ENCODE measurements at places on chromosomes 1 and 21.

DNA sequence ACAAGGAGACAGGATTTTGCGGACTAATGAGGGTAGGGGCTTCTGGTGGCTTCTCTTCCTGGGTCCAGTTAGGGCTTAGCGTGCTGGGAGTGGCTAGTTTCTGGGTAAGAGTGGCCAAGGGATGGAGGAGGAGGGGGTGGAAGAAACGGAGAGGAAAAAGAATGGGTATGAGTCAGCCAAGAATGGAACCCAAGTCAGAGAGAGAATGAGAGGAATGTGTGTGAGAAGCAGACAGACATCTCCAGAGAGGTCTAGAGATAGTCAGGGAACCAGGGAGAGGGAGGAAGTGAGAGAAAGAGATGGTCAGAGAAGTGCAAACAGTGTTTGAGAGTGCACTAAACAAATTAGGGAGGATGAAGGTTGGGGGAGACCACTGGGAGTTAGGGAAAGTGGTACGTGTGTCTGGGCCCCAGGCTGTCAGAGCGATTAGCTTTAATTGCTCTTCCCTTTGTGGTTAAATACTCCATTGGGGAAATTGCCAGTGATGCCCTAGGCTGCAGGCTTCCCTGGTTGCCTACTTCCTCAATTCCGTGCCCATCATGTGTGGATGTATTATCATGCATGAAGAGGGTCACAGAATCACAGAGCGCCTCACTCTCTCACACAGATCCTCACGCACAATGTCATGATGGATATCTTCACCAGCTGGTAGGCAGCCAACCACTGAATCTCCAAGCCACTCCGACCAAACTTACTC is 1.4 kb downstream of the PEA15 start:
- no peak for DNase-seq

DNA sequence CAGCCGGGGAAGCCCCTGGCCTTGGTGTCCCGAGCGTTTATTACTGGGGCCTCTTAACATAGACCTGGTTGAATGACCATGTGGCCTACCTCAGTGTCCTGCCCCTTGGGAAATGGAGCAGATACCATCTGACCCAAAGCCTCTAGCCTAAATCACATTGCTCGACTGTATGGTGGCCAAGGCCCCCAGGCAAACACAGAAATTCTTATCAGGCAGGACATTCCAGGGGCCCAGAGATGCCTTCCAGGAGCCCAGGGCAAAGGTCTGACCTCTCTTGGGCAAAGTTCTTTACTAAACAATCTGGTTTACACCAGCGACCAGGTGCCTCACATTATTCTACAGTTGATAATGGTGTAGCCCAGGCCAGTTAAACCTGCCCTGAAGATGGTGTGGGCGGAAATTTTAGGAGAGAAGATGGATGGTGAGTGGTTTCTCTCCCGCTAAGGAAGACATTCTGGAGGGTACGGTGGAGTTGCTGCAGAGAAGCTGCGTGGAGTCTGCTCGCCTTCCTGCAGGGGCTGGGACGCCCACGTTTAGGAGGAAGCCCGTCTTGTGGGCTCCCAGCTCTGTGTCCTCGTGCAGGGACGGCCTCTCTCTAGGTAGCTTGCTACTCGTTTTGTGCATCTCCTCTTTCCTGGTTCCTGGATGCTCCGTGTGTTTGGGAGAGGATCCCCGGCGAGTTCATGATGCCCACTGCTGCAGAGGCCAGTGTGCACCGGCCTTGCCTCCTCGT is 21.2 kb downstream of the AJAP1 start:
- DNase-seq: no peak

GRCh38 chr1:207072233-207072632 is 16.4 kb upstream of the C4BPB start:
- no peak for DNase-seq

DNA sequence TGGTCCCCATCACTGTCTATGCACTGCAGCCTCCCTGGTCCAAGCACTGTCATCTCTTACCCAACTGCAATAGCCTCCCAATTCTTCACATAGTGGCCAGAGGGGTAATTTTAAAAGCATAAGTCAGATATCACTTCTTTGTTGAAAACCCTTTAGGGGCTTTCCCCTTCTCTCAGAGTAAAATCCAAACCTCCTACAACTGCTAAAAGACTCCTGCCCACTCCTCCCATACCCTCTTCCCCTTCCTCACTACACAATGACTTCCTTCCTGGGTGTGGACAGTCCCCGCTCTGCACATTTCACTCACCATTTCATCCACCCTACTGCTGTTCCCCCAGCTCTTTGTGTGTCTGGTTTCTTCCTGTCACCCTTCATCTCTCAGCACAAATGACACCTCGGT is 8.3 kb downstream of the MCOLN2 start:
- DNase-seq: no peak

- no peak for DNase-seq
Measured at GRCh38 chr21:38280454-38280853, 23.7 kb downstream of the KCNJ15 start.

DNA sequence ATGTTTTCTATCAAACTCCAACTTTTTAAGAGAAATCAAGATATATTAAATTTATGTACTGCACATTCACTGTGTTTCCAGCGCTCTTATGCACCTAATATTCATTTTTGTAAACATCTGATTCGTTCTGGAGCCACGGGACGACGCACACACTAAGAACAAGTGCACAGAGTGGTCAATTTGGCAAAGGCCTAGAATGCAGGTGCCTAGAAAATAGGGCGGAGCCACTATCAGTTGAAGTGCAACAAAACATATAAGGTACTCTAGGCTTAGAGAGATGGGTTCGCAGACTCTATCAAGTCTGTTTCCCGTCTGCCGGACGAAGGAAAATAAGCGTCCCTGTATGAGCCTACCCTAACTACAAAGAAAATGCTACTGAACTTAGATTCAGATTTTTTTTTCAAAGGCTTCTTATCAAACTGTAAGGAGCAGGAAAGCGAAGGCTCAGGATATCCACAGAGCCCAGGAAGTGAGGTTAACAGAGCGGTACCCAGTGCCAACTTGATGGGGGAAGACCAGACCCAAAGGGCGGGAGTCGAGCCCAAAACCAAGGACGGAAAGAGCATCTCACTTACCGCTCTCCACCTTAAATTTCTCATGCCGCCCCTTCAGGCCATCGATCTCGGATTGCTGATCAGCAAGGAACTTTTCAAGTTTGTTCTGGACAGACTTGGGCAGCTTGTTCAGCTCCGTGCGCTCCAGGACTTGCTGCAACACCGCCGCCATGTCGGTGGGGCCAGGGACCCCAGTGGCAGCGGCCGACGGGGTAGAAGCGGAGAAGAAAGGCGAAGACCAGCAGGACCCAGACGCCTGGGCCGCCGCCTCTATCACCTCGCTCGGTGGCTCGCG is 526 bp downstream of the TPR start:
- DNase-seq: peak; percentile 11

- no peak for DNase-seq
Measured at GRCh38 chr1:36567601-36568341, 85.1 kb upstream of the CSF3R start.

DNA sequence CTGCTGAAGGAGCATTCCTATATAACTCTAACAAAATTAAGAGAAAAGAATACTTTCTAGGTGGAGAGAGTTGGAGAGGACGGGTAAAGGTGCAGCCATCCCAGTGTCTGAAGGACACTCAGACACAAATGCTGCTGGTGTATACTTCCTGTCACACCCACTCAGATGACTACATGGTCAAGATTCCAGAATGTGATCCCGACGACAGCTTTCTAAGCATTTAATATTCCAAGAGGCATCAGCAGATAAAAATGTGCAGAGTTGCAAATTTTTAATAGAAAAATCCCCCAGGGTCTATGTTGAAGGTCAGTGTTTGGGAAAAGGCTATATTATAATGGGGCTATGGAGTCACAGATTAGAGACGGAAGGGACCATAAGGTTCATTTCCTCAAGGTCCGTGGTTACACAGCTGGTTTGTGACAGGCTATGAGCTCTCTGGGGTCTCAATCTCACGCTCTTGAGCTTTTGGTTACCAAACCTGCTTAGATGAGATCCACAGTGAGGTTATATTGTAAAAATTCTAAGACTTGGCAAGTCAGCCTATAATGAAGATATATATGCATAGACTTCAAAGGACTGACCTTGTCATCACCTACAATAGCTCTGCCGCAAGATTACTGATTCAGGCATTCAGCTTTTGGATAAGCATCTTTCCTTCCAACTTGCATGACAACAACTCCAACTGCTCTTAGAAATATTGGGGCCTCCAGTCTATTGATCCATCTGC is 35.1 kb downstream of the ZNF281 start:
- no peak for DNase-seq

DNA sequence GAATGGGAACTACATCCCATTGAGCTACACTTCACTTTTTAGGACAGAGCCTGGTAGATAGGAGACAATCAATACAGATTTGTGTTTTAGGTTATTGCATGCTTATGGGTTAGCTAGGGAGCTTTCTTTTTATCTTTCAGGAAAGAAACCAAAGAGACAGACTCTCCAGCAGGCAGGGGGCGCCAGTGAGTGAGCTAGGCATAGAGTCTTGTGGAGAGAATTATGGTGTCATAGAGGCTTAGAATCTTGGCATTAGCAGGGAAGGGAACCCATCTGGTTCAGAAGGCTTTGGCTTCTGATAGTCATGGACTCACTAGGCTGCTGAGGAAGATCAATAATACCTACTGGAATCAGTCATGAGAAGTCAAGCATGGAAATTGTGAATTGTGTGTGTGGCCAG is at the start of gene SMCP:
TSS of gene SMCP (plus strand) at position 281 of the 400 bp plus-strand sequence. CDS start 6,101 bp downstream, outside the sequence.
- DNase-seq: no peak

DNA sequence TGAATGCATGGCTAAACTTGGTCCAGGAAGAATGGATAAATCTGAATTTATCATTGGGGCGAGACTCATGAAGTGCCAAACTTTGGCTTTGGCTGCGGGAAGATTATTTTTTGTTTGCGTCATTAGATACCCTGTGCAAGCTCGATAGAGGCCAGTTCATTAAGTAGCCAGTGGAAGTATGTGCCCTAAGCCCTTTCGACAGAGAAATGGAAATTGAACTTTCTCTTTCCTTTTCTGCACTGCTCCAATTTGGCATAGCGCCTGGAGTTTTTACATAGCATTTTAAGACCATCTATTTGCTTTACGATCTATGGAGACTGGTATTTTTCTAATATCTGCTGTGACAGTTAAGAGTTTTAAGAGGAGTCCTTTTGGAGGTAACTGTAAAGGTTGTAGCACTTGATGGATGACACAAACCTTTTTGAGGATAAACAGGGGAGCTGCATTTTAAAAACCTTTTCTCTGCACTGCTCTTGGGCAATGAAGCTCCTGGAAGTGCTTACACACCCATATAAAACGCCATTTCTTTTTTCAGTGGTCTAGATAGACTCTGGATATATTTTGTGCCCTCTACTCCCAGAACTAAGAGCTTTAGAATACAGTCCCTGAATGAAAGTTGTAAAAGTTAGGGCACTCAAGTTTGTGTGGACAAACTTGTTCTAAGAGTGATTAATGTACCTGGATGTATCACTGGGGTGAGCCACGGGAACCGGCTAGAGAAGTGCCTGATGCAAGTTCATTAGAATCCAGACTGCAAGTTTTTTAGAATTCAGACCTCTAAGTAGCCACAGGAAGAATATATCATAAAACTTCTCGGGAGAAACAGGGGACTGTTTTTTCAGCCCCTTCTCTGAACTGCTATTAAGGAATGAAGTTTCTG is 41.3 kb upstream of the CFHR3 start:
- no peak for DNase-seq

All from activated T-cell treated with anti-CD3 and anti-CD28 coated beads for 24 hours (primary cell).